ENCODE measurements at places on chromosomes 3 and 15. TPM values are rescaled to one million over a fixed set of nuclear protein-coding genes. Genes with fewer than 3 reads are reported as not detected.

The ERC2 gene
- total RNA-seq = 0.75 TPM

GRCh38 chr15:35383506-35383905 lies 162.5 kb downstream of the DPH6 start:
- no peak for DNase-seq

DNA sequence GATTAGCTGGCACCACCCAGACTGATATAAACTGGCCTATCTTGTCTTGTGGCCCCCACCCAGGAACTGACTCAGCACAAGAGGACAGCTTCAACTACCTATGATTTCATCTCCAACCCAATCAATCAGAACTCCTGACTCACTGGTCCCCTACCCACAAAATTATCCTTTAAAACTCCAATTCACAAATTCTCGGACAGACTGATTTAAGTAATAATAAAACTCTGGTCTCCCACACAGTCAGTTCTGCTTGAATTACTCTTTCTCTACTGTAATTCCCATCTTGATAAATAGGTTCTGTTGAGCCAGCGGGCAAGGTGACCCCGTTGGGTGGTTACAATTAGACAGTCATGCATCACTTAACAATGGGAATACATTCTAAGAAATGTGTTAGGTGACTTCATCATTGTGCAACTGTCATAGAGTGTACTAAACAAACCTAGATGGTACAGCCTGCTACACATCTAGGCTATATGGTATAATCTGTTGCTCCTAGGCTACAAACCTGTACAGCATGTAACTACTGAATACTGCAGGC lies 48.1 kb upstream of the MAP4 start:
- no peak for DNase-seq

The MOBP gene
- not detected for total RNA-seq

The BOC gene
- total RNA-seq = 64.3 TPM

DNA sequence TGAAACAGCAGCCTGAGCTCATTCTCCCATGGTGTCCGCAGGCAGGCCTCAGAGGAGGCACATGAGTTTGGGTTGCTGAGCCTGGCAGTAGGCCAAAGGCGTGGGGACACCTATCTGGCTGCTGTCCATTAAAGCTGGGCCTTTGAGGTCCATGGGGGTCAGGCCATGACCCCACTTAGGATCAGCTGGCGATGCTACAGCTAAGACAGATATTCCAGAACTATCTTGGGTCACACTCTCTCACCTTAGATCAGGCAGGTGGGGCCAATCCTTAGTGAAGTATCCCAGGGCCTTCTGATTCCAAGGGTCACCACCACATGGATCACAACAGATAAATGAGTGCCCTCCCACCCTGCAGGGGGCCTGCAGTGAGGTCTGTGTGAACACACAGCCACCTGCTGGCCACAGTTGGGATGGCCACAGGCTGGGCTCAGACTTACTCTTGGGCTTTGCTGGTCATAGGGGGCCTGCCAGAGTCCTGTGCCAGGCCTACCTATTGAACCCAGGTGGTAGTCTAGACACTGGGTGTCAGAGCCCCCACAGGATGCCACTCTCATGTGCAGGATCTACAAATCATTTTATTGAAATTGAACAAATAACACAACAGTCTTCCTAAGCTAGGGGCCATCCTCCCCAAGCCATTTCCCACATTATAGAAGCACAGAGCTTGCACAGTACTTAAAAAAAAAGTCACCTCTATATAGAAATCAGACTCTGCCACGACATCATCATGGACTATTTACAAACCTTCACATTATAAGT lies 2.0 kb upstream of the HYAL2 start:
- peak; percentile 77 for DNase-seq

The LRRC49 gene
- 6.0 TPM for total RNA-seq

- DNase-seq = no peak
Measured at GRCh38 chr3:5485427-5485826, 297.9 kb downstream of the EDEM1 start.

DNA sequence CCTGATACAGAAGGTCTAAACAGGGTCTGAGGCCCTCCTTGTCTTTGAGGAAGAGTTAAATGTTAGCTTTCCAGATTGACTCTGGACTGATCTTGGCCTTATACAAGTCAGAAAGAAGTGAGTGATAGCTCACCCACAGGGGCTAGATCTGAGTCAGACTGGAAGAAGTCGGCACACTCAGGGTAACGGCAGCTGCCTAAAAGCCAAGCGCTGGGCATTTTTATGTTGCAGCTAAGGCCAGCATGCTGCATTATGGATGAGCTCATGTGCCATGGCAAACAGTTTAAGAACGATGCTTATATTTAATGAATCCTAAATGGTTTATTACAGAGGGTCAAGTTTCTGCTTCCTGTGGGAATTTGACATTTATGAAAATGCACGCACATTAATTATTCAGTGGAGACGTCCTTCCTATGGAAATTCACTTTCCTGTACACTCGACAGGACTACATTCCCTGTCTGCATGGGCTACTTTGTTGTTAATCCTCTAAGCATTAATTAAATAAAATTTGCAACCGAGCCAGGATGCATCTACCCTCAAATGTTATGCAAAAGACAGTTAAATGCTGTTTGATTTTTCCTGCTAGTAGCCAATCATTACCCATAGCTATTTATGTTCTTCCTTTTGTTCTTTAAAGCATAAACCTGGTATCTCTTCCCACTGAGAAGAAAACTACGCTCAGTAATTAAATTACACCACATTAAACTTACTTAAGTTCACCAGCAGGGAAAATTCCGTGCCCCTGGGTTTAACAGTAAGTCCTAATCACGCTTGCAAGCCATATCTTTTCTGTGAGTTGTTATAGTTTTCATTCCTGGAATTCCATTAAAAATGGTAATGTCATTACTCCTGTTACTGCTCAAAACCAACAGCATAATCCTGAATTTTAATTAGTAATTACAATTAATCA lies 762.7 kb upstream of the CFAP20DC start:
- DNase-seq = no peak

- no peak for DNase-seq
Measured at GRCh38 chr3:98763819-98764418, 779 bp downstream of the ST3GAL6 start.

GRCh38 chr3:123330441-123330991 lies 118.4 kb downstream of the ADCY5 start:
- no peak for DNase-seq
